ENCODE measurements at places on chromosomes 12 and 14.

DNA sequence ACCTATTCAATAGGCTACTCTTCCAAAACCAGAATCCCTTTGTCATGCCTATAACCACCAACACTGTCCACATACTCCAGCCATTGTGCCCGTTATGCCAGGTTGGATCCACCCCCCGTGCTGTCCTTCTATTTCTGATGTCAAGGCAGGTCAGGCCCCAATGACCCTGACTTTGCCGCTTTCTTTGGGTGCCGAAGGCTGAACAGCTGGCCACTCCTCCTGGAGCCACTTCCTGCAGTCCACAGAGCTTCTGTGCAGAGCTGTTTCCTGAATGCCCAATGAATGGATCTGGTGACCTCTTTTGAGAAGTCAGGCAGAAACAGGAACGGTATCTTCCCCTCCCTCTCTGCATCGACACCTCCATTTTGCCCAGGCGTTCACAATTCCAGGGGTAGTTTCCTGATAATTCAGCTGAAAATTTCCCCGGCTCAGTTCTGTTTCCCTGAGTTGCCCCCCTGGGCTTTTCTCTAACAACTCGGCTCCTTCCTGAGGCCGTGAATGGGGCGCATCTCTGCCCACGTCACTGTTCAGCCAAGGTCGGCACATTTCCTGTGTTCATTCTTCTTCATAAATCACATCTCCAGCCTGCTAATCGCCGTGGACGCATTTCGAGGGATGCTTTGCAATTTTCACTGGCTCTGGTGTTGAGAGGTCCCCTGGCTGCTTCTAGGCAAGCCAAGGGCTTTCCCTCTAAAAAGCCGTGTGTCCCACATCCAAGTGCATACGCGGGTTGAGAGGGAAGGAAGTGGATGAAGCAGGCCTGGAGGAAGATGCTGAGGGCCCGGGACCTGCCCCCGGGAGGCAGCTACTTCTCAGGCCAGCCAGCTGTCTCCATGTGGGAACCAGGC, 86.5 kb downstream of the PAPOLA start:
- DNase-seq: no peak

DNA sequence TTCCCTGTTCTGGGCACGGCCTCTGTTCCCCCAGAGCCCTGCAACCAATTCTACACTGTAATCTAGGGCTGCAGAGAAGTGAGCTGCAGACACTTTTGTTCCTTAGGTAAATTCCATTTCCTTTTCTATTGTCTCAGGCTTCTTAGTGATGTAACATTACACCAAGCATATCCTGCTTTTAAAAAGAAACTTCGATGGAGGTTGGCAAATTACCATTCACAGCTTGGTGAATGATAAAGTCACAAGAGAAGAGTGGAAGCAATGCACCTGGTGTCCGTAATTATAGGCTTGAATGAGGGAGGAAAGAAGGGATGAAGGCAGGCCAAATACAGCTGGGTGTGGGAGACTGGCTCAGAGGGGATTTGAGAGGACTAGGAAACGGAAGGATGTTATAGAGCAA, 68.6 kb downstream of the PPM1A start:
- DNase-seq: no peak

GRCh38 chr12:127830065-127830460, 436.9 kb upstream of the TMEM132C start:
- DNase-seq: no peak

- no peak for DNase-seq
Measured at GRCh38 chr12:5479761-5480160, 47.9 kb downstream of the NTF3 start.

Measured in stimulated activated CD8-positive, alpha-beta memory T cell treated with anti-CD3 and anti-CD28 coated beads, Interleukin-7, amount 100 ng/mL, for 48 hours (primary cell).